Right ventricle myocardium inferior (tissue), 1 donor: ENCODE measurements at places on chromosomes 2 and 18.

- DNase-seq = no peak
Measured at GRCh38 chr2:111664275-111664850, 219.6 kb downstream of the ANAPC1 start.

DNA sequence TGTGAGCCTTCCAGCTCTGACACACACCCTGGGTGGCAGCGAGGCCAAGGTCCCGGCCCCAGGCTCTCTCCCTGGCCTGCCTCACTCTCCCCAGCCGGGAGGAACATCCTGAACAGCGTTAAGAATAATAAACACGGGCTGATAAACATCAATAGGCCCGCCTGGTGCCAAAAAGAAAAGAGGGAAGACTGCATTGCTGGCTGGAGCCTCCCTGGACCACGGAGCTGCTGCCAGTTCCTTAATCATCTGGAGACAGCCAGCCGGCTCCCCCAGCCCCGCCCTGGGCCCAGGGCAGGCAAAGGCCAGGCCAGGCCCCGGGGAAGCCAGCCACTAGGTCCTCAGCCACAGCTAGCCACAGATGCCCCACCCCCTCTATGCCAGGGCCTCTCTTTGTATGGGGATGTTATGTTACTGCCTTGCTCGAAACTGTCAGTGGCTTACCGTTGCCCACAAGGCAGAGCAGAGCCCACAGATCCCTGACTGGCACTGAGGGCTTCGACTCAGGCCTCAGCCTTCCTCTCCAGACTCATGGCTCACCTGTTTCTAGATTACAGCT, 293.7 kb downstream of the DYSF start:
- DNase-seq = no peak

DNA sequence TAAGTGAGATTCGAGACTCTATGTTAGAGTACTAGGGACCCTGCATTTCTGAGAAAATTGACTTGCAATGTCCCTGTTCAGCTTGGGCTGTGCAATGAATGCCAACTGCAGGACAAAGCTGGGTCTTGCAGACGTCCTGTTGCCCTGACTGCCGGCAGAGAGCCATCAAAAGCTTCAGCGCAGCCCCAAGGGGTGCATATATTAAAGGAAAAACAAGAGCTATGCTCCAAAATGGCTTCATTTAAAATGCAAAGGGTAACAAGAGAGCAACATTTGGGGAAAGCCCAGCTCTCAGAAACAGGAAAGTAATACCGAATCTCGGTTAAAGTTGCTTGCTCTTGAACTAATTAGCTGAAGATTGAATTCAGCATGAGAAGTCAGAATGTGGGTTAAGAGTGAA, 110.9 kb upstream of the PNPT1 start:
- DNase-seq = no peak

GRCh38 chr18:52160636-52161035, 179.4 kb upstream of the DCC start:
- no peak for DNase-seq

DNA sequence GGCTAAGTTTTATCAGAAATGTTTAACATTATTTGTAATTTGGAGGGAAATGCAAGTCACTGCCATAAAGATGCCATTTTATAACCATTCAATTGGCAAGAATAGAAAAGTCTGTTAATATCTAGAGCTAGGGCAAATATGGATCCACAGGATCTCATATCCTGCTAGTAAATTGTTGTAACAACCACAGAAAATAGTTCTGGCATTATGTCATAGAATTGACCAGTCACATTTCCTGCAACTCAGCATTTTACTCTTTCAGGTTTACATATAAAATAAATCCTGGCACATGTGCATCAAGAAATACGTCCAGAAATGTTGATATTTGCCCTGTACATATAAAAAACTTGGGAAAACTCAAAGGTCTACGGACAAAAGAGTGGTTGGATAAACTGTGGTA, 32.9 kb downstream of the OSBPL6 start:
- DNase-seq = no peak
